ENCODE measurements at places on chromosomes 1 and 21. TPM values are rescaled to one million over a fixed set of nuclear protein-coding genes. Genes with fewer than 3 reads are reported as not detected.
A peak's percentile ranks its signal among the peaks of the same experiment; 100 is the strongest.

GRCh38 chr1:19310720-19311502, 1.0 kb downstream of the AKR7A2 start:
- no peak for DNase-seq

DNA sequence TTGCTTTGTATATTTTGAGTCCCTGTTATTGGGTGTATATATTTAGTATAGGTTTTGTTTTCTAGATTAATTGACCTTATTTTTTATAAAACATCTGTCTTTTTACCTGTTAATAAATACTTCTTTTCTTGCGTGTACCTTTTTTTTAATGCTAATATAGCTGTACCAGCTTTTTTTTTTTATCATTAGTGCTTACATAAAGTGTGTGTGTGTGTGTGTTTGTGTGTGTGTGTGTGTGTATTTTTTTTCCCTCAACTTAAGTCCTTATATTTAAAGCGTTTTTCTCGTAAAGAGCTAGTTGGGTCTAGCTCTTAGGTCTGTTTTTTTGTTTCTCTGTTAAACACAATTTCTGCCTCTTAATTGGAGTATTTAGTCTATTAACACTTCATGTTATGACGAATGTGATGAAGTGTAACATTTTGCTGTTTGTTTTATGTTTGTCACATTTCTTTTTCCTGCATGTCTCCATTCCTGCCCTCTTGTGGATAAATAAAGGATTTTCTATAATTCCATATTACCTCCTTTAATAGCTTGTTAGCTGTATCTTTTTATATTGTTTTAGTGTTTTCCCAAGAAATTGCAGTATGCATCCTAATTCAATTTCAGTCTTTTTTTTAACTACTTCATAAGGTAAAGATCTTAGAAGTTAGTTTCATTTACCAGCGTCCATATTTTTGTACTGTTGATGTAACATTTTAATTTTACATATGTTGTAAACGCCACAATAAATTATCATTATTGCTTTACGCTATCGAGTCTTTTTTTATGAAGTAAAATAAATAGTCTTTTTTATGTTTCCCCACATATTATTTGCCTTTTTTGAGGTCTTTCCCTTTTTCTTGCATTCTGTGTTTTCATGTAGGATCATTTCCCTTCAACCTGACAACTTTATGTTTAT, 4.3 kb downstream of the PRMT2 start:
- no peak for DNase-seq

DNA sequence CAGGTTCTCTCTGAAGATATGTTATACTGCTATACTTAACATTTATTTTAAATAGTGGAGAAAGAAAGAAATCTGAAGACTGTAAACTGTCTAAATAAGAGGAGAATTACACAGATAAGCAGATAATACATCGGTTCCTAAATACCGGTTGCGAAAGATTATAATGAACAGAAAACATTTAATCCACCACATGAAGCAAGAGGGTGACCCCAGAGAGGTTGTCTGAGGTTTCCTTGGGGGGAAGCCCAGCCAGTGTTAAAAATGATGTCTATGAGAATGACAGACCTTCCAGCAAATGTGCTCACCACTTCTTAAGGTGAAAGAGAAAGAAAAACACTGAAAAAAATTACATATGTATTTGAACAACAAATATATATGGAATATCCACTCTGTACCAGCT, 356.4 kb upstream of the KAZN start:
- no peak for DNase-seq

DNA sequence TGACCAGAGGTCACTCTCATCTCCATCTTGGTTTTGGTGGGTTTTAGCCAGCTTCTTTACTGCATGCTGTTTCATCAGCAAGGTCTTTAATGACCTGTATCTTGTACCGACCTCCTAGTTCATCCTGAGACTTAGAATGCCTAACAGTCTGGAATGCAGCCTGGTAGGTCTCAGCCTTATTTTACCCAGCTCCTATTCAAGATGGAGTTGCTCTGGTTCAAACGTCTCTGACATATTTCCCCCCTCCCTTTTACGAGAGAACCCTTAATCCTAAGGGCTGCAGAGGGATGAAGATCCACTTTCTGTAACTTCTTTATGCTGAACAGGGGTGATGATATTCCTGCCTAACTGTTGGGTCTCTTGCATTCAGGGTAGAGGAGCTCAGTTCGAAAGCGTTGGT, 43.2 kb downstream of the TBCE start:
- DNase-seq, result no peak

GRCh38 chr1:61446531-61446991, 278.4 kb downstream of the TM2D1 start:
- no peak for DNase-seq

DNA sequence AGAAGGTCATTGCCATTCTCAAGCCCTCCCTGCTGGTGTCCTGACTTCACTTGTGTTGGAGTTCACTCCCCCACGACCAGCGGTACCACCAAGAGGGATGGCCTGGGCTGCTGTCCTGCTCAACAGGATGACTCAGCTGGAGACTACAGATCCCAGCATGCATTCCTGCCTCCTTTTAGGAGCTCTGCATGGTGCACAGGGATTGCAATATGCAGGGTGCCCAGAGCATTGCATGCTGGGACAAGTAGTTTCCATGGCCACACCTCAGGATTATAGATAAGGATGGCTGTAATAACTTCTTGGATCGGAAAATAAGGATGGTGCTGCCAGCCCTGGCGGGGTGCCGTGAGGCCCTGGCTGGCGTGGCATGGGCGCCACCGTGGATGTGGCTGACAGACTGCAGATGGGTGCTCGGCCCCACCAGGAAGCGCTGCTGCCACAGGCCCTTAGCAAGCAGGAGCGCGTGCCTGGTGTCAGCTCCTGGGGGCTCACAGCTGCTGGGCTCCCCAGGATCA, 150.0 kb downstream of the CASZ1 start:
- DNase-seq, result no peak

GRCh38 chr1:157087030-157087429, 12.6 kb downstream of the ETV3L start:
- no peak for DNase-seq

The CLDN17 gene
- total RNA-seq, result not detected

- no peak for DNase-seq
Measured at GRCh38 chr1:201851949-201852348, 23.0 kb downstream of the IPO9 start.

The EMC1 gene
- total RNA-seq, result 38.8 TPM

GRCh38 chr1:239056940-239057339, 329.4 kb upstream of the CHRM3 start:
- DNase-seq, result no peak

DNA sequence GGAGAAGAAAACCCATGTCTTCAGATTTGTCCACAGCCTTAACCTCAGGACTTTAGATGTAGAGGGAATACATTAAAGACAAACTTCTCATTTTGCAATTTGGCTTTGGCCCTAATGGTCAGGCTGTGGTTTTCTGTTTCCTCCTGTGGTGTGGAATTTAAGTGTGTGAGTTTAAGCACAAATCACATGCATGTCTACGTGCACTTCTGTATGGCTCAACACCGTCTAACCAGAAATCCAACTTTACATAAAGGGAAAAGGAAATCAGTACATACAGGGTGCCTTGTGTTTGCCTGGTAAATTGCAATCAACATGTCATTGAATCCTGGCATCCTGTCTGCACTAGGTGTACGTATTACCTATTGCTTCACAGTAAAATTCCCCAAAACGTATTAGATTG, 1.2 kb upstream of the ZNF124 start:
- DNase-seq, result no peak

The PANK4 gene
- 39.9 TPM for total RNA-seq

DNA sequence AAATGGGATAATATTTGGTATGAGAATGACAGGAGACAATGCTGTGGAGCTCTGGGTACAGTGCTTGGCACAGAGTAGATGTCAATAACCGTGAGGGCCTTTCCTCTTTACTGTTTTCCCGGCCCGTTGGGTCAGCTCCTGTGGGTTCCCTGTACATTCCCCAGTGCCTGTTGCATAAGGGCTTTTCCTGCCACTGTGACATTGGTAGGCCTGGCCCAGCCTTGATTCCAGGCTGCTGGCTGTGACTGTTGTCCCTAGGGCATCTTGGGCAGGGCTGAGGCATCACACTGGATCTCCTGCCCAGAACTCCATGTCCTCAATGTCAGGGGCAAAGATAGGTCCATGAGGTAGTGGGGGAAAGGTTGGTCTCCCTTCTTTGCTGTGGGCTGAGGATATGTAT, 25.8 kb upstream of the MYCL start:
- DNase-seq, result peak; percentile 23

The OR2M7 gene
- total RNA-seq, result not detected

DNA sequence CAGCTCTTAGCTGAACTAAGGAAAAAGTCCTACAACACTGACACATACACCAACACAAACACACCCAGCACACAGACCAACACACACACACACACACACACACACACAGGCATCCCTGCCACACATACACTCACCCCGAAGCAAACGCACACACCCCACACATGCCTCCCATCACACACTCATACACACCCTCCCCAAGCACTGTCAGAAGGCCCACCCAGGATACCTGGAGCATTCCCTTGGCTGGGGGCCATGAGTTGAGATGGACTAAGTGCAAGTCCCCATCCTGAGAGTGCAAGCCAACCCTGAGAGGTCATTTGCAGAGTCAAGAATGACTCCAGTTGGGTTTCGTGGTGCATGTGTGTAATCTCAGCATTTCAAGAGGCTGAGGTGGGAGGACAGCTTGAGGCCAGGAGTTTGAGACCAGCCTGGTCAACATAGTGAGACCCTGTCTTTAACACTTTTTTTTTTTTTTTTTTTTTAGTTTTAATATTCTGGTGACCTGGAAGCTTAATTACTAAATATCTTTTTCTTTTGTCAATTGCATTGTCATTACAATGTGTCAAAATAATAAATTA, 117.3 kb downstream of the RHOU start:
- peak; percentile 10 for DNase-seq

DNA sequence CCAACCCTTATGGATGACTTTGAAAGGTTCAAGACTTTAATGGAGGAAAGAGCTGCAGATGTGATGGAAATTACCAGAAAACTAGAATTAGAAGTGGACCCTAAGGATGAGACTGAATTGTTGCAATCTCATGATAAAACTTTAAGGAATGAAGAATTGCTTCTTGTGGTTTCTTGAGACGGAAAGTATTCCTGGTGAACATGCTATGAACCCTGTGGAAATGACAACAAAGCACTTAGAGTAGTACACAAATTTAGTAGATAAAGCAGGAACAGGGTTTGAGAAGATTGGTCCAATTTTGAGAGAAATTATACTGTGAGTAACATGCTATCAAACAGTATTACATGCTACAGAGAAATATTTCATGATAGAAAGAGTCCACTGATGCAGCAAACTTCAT, 215.4 kb downstream of the OMA1 start:
- DNase-seq, result no peak

The ACTL8 gene
- total RNA-seq, result not detected

The ZNHIT6 gene
- 10.1 TPM for total RNA-seq

- no peak for DNase-seq
Measured at GRCh38 chr1:187229496-187229895, 400.7 kb downstream of the PLA2G4A start.

- DNase-seq, result no peak
Measured at GRCh38 chr1:181726320-181727012, 243.1 kb downstream of the CACNA1E start.

- DNase-seq, result no peak
Measured at GRCh38 chr1:201734786-201735185, 94.2 kb upstream of the IPO9 start.

DNA sequence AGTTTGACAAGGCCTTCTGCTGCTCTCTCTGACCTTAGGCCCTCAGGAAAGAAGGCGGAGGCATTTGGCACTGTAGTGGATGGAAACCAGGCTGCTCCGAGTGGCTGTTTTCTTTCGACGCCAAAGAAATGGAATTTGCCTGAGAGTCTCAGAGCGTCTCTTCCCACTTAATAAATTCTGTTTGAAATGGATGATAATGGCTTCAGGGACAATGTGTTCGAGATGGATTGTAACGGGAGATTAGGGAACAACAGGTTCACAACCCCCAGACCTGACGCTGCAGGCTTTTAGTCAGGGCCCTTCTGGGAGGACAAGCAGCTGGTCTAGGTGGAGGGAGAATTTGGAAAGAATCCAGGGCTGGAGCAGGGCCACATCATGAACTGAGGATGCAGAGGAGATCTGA, 58.6 kb downstream of the TLR5 start:
- DNase-seq, result no peak

DNA sequence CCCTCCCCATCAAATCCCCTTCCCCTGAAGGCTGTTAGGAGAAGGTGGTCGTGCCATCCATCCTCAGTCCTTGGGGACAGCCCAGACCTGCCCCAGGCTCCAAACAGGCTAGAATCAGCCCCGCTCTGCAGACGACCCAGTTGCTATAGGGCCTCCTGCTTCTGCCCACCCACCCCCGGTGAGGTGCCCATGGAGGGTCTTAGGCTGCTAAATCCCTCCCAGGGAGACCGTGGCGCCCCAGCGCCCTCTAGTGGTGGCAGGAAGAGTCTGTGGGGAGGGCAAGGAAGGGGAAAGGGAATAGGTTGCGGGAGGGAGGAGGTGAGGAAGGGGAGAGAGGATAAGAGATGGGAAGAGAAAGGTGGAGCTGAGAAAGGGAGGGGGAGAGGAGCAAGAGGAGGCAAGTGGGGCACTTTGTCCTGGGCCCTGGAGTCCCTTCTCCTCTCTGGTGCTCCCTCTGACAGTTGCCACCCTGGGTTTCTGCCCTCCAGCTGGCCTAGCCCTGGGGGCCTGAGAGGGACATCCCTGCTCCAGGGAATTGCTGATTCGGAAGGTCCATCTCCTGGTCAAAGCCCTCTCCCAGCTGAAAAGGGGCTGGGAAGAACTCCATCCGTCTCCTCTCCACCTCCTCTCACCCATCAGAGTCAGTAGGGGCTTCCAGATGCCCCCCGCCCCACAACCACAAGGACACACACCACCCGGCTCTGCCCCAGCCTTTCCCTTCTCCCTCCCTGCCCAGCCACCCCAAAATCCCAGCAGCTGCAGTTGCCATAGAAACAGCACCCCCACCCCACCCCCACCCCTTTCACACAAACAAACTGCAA, 55.4 kb downstream of the CAMK2N1 start:
- no peak for DNase-seq

The TLR5 gene
- 15.5 TPM for total RNA-seq

DNA sequence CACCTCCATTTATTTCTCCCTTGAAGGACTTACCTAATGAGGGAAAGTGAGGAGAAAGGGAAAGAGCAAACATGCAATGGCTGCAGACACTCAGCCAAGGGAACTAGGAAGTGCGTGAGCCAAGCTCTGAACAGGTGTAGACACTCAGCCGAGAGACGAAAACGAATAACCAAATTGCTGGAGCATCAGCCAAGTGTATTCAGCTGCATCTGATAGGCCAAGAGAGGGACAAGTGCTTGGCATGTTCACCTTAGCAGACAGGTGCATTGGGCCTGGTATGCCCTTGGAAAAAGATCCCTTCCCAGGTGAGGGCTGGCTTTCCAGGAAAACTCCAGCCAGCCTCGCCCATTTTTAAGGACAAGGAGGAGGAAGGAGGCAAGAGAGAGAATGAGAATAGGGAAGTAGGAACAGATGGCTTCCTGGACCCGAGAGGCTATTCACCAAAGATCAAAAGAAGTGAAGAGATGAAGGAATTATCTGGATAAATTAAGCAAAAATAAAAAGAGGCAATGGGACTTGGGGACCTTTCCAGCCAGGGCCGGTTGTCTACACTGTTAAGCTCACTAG, 184.7 kb downstream of the TOMM20 start:
- DNase-seq, result no peak

The KLHDC8A gene
- 2.2 TPM for total RNA-seq

- DNase-seq, result no peak
Measured at GRCh38 chr1:60280819-60281218, 207.2 kb upstream of the C1orf87 start.

GRCh38 chr1:112247961-112248360, 148.1 kb upstream of the CTTNBP2NL start:
- DNase-seq, result no peak
